ENCODE measurements at places on chromosomes 3 and 15.

GRCh38 chr3:71302604-71303003 lies 280.9 kb downstream of the FOXP1 start:
- no peak for DNase-seq

DNA sequence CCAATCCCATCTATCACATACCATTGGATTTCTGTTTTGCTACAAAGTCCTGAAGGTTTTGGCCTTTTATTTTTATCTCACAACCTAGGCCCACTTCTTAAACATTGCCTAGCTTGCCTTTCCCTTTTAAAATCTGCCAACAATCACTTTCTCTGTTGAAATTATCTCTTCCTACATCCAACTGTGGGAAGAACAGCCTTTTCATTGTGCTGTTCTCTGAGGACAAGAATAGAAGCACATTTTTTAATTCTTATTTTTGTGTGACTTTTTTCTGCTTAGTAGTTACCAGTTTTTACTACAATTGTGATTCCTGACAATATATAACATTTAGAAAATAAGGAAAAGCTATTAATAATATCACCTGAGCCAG lies 159.2 kb downstream of the CNTN6 start:
- no peak for DNase-seq

DNA sequence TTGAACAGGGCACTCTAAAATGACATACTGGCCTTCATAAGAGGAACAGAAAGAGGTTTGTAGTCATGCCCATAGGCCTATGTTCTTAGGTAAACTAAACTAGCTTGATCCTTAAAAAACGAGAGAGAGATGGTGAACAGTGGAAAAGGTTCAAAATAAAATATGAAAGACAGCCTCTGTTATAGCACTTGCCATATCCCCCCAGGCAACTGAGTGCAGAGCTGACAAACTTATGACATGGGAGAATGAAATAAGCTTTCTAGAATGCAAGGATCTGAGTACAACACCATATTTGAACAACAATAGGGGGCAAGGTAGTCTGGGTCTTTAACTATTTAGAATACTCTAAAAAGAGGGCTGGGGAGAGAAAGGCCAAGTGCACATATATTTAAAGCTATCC lies 700.6 kb upstream of the CFAP20DC start:
- DNase-seq, result no peak

DNA sequence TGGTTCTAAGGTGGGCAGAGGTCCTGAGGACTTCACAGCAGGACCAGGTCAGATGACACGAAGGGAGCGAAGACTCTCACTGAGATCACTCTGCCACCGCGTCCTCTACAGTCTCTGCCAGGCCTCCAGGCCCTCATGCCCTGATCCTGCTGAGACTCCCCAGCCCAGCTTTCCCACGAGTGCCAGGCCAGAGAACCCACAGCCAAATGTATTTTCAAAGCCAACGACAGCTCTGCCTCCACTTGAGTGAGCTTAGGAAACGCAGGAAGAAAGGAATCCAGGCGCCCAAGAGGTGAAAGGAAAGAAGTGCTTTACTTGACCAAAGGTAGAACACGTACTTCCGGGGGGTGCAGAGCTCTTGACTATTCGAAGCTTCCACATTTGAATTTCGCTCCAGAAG lies 275.0 kb downstream of the XXYLT1 start:
- no peak for DNase-seq

Measured in fibroblast of lung (primary cell).